ENCODE measurements at places on chromosomes 6 and 20. TPM values are rescaled to one million over a fixed set of nuclear protein-coding genes. Genes with fewer than 3 reads are reported as not detected.
A peak's percentile ranks its signal among the peaks of the same experiment; 100 is the strongest.

- DNase-seq, result no peak
Measured at GRCh38 chr20:41081276-41081814, 52.7 kb downstream of the TOP1 start.

- DNase-seq, result no peak
Measured at GRCh38 chr6:74096329-74096728, 400.3 kb downstream of the CD109 start.

DNA sequence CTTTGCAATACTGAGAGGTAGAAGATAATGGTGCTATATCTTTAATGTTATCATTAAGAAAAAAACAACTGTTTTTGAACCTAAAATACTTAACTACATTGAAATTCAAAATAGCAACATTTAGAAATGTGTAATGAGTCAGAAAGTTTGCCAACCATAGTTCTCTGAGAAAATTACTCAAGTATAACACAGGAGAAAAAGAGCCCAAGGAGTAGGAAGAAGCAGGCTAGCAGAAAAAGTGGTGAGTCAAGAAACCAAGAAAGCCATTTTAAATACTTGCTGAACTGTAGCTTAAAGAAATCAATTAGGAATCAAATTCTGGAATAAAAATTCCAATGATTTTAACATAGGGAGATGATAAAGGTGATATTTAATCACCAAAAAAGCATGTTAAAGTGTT is 181.0 kb upstream of the RSPO3 start:
- DNase-seq, result no peak

DNA sequence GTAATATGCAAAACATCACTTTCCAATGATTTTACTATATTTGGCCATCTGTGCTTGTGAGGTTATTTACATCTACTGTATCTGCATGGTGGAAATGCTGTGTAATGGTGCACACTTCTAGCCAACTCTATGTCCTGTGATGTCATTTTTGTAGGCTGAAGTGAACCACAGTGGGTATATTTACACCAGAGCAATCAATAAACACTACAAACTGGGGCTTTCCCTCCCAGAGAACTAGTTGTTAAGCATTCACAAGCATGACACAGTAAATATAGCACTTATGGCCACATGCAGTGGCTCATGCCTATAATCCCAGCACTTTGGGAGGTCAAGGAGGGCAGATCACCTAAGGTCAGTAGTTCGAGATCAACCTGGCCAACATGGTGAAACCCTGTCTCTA is 4.9 kb downstream of the SLC22A2 start:
- no peak for DNase-seq

GRCh38 chr6:130794010-130794697 is 33.1 kb upstream of the SMLR1 start:
- DNase-seq, result no peak

GRCh38 chr6:20604159-20604558 is 69.9 kb downstream of the CDKAL1 start:
- DNase-seq, result no peak

DNA sequence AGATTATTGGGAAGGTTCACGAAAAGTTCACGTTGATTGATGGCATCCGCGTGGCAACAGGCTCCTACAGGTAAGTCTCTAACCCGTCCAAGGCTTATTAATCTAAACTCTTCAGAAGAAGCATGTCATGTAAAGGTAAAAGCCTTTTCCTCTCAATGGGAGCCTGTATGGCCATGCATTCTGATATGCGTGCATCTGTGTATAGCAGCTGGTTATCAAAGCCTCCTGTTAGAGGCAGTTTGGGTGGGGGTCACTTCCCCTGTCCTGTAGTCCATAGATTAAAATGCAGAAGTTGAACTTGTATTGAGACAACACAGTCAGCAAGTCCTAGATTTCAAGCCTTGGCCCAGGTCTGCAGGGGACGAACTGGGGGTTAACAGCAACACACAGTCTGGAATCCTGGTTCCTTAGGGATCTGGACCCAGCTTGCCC is 14.2 kb upstream of the DHX35 start:
- no peak for DNase-seq

GRCh38 chr20:33753143-33753542 is 21.3 kb downstream of the ZNF341 start:
- no peak for DNase-seq

- DNase-seq, result no peak
Measured at GRCh38 chr6:52541135-52541534, 35.7 kb downstream of the TRAM2 start.

- DNase-seq, result no peak
Measured at GRCh38 chr6:18185624-18186023, 30.4 kb downstream of the KDM1B start.

GRCh38 chr20:33411711-33412483 is 10.6 kb upstream of the CDK5RAP1 start:
- DNase-seq, result no peak

- no peak for DNase-seq
Measured at GRCh38 chr6:129393654-129394053, 316.3 kb downstream of the ARHGAP18 start.

GRCh38 chr20:23541330-23541729 is 27.0 kb downstream of the CST9L start:
- DNase-seq, result no peak

DNA sequence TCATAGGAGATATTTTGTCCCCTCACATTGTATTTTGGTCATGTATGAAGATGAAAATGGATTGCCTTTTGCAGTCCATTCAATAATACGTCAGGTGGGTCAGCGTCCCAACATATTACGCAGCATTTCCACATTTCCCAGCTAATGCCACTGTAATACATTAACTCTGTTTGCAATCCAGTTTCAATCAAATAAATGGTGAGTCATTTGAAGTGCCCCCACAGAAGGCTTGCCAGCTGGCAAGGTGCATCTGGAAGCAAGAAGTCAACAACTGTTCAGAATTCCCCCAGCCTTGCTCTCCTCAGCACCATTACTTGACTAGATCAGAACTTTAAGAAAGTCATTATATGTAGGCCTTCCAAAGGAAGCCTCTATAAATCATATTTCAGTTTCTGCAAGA is 50.4 kb downstream of the PHACTR1 start:
- DNase-seq, result no peak

GRCh38 chr6:34603707-34604106 is 47.6 kb upstream of the SPDEF start:
- no peak for DNase-seq

DNA sequence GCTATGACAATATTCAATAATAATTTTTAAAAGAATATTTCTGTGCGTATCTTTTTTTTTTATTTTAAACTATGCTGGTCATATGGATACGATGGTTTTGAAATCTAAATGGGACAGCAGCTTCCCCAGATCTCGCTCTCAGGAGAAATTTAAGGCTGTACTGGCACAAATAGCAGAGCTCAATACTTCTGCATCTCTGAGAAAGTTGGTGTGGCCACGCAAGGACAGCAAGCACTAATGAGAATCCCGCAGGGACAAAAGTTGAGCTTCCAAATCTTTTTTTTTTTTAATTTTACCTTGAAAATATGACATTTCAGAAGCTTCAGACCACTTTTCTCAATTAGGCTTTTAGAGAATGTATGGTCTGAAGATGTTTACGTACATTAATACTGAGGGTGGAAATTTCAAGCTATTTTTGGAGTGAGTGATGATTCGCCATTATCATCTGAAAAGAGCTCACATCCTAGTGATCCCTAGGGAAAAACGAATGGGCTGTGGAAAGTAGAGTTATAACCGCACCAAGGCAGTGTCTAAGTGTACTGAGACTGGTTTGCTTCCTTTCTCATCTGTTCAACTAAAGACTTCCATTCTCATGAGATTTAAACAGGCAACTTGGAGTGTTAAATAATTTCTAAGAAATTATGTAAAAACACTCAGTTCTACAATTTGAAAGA is 840.0 kb downstream of the C6orf118 start:
- no peak for DNase-seq

GRCh38 chr6:167152862-167153261 is 4.9 kb downstream of the GPR31 start:
- DNase-seq, result no peak

GRCh38 chr20:49313283-49313682 is 35.4 kb upstream of the ZNFX1 start:
- DNase-seq, result no peak

GRCh38 chr6:142926177-142926493 is 18.8 kb downstream of the HIVEP2 start:
- DNase-seq, result no peak

- no peak for DNase-seq
Measured at GRCh38 chr6:167140589-167141474, 16.9 kb downstream of the GPR31 start.

DNA sequence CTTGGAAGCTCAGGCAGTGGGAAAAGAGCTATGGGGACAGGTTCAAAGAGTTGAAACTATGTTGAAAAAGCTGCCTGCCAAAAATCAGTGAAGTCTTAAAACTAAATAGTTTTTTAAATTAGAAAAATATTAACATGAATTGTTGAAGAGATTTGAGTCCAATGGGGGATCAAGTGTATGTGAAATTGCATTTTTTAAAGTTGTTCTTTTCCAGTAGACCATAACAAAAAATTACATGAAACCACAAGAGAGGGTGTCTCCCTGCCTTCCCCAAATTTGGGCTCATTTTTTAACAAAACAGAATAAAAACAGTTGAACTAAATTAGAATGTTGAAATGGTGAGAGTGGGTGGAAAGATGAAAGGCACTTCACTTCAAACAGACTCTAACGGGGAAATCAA is 31.5 kb upstream of the COL10A1 start:
- no peak for DNase-seq

DNA sequence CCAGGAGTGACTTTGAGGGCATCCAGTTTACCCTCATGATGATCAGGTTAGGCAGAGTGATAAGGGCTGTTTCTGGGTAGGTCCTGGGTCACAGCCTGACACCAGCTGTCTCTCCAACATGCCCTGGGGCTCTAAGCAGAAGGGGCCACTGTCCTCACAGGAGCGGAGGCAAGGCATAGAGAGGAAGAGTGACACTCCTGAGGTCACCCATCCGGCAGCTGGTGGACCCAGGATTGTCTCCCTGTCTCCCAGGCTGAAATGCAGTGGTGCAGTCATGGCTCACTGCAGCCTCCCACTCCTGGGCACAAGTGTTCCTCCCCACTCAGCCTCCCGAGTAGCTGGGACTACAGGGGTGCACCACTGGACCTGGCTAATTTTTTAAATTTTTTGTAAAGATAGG is 12.0 kb downstream of the DLGAP4 start:
- DNase-seq, result peak; percentile 11

GRCh38 chr6:169225131-169225576 is 28.5 kb downstream of the THBS2 start:
- no peak for DNase-seq

DNA sequence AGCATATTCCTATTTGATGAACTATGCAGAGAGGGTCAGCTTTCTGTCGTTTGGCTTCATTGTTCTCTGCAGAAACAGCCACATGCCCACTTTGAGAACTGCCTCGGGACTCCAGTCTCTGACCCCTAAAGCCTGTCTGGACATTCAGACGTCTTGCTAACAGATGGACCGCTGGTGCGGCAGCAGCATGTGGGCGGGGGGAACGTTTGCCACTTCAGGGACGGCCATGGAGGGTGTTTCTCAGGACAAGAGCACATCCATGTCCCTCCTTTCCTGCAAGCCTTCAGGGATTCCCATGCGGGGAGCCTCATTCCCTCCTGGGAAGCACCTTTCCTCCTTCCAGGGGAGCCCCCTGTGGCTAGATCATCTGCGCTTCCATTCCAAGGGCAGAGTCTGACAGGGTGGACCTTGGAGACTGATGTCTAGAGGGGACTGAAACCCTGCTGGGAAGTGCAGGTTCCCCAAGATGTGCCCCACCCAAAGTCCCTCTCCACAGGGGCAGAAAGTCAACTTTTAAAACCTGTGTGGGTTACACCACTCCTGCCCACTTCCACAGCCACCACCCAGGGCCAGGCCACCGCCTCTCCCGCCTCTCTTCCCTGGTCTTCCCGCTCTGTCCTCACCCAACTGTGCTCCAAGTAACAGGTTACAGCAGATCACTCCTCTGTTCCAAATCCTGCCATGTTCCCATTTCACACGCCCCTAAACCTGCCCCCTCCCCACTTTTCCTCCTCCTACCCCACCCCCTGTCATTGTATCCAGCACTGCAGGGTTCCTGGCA is 94.8 kb upstream of the PMEPA1 start:
- peak; percentile 86 for DNase-seq

GRCh38 chr6:70903665-70904452 is 53.0 kb downstream of the B3GAT2 start:
- DNase-seq, result no peak

DNA sequence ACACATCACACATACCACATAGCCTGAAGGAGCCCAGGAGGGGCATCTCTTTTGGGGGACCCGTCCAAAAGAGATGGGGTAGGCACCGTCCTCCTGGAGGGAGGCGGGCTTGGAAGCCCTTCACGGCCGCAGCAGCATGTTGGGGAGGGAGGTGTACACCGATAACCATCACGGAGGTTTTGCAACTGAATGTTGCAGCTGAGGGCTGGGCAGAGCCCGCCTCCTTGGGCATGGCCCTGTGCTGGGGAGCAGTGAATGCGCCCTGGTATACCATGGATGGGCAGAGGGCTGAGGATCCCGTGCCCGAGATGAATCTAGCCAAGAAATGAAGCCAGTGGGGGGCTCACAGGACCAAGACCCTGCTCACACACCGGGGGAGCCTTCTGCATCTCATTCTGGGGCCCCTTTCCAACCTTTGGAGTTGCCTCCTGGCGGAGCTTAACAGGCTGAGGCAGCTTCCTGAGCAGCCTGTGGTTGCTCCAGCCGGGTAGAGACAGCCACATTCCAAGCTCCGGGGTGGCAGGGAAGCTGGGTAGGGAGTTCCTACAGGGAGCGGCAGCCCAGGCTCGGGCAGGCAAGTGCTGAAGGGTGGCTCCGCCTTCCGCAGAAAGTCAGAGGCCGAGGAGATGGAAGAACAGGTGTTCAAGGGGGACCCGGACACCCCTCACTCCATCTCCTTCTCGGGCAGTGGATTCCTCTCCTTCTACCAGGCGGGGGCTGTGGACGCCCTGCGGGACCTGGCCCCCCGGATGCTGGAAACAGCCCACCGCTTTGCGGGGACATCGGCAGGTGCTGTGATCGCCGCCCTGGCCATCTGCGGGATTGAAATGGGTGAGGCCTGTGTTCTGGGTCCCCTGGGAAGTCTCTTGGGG is at the start of gene PNPLA1:
Gene PNPLA1, plus strand, starts transcription at position 227 of the 872 bp plus-strand sequence. Its CDS starts 400 bp downstream, at position 627.
- no peak for DNase-seq

GRCh38 chr6:138592749-138593123 is 93.4 kb upstream of the NHSL1 start:
- no peak for DNase-seq

DNA sequence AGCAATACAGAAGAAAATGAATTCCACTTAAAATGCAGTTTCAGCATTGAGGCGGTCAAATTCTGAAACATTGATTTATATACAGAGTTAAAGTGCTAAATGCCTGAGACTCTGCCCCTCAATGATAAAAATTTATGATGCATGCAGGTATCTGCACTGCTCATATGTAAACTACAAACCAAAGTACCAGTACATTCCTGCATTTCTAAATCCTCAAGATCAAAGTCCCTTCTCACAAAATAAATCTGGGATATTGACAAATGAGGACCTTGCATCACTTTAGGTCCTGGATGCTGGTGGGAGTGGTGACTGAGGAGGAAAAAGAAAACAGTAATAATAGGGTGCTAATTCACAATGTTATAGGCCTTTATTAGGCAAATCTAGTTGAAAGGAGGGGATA is 101.9 kb downstream of the FIG4 start:
- no peak for DNase-seq

- peak; percentile 21 for DNase-seq
Measured at GRCh38 chr6:168118935-168119334, 39.9 kb upstream of the FRMD1 start.

Gene KLHDC3
- total RNA-seq, result 123 TPM

Gene OR2H1
- total RNA-seq, result not detected

Gene C20orf141
- 0.29 TPM for total RNA-seq

Gene ATP9A
- total RNA-seq, result 48.9 TPM

Gene BMP7
- not detected for total RNA-seq

Gene SCRT2
- total RNA-seq, result not detected

Gene ELOVL2
- total RNA-seq, result 0.29 TPM

Gene DPPA5
- total RNA-seq, result not detected

Gene ABHD16B
- total RNA-seq, result not detected

Gene HDGFL1
- total RNA-seq, result not detected

Gene RHAG
- not detected for total RNA-seq
